ENCODE measurements at places on chromosomes 5 and 9. TPM values are rescaled to one million over a fixed set of nuclear protein-coding genes. Genes with fewer than 3 reads are reported as not detected.

GRCh38 chr5:54680998-54681397 is 163.4 kb downstream of the SNX18 start:
- DNase-seq: no peak

GRCh38 chr9:137034039-137034708 is 2.3 kb upstream of the FUT7 start:
- no peak for DNase-seq

GRCh38 chr5:169260896-169261569 is 39.9 kb downstream of the SLIT3 start:
- DNase-seq: no peak

DNA sequence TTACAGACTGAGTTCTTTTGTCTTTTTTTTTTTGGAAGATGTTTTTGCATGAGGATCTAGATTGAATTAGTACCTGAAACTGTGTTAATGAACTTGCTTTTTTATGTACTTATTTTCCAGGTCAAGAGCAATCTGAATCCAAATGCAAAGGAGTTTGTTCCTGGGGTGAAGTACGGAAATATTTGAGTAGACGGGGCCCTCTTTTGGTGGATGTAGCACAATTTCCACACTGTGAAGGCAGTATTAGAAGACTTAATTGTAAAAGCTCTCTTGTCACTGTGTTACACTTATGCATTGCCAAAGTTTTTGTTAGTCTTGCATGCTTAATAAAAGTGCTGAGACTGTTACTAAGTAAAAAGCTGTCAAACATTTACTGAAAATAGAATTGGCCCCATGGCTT is 14.5 kb downstream of the SLC23A1 start:
- no peak for DNase-seq

- no peak for DNase-seq
Measured at GRCh38 chr5:9799606-9800005, 169.5 kb upstream of the TAS2R1 start.

GRCh38 chr9:80383331-80383730 is 811.6 kb downstream of the TLE4 start:
- DNase-seq: no peak

DNA sequence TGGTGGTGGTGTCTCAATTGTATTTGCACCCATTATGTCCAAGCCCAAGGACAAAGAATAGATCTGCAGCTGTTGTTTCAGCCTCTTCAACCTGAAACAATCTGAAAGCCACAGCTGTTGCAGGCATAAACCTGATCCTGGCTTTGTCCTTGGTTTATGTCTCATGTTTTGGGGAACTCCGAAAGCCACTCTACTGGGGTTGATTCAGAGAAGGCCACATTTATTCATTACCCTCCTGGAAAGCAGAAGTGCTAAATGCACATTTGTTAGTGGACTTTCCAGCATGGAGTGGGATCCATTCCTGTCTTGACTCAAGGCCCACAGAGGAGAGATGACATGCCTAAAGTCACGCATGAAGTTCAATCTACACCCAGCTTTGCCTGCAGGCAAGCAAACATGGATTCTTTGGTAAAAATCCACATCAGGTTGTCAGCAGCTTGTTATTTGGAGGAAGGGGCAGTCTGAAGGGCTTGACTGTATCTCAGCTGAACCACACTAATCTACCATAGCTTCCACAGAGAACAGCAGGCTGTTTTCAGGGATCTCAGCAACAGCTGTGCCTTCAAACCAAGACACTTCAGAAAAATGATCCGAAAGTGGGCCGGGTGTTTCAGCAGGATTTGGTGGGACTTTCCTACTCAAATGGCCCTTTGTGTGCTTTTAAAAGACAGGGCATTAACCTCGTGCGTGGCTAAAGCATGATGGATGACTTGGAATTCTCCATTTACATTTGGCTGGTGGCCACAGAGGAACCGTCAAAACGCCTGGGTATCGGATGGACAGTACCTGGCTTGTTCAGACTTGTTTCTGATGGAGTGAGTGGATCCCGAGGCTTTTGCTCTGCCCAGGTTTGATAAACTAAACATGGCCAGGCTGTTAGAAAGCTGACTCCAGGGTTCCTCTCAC is 36.2 kb upstream of the ADAM19 start:
- no peak for DNase-seq

DNA sequence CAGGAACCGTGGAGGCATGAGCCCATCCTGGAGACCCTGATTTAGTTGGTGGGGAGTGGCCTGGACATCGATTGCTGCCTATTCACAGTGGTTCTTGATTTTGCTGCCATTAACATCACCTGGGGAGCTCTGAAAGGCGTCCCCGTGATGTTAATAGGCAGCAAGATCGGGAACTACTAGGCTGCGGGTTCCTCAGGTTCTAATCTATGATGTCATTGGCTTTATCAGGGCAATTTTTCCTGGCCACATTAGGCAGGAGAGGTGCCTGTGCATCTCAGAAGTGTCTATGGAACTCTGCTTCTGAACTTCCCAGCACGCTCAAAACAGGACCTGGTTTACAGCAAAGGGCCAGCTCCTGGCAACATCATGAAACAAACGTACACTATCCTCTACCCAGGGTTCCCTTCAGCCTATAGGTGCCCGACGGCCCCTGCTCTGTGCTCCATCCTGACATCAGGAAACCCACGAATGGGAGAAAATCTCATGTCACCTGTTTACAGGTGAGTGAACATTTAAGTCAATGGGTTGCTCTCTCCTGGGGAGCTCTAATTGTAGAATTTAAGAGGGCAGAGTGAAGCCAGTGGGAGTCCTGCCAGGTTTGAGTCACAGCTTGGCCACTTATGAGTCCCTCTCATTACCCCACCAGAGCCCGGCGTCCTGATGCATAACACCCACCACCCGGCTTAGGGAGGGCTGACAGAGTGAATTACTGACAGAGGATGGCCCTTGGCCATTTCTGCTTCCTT is 49.4 kb downstream of the ROPN1L start:
- no peak for DNase-seq

DNA sequence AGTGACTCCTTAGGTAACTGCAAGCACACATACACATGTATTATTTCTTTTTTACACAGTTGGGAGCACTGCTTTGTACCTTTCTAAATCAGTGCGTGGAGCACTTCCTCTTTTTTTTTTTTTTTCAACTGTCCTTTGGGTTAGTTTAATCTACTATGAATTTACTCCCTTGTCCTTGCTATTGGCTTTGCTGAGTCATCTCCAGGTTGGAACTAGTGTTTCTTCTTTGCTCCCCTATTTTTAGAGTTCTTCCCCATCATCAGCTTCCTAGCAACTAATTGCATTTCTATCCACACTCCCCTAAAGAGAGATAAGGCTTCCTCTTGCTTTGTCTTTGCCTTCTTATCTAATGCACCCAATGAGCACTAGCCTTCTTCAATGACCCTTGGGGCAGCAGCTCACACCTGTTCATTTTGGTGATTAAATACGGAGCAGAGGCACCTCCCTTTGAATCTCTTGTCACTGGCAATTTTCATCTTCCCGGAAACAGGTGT is 24.3 kb downstream of the S100Z start:
- DNase-seq: no peak

GRCh38 chr5:174832025-174832424 is 107.6 kb downstream of the MSX2 start:
- DNase-seq: no peak

DNA sequence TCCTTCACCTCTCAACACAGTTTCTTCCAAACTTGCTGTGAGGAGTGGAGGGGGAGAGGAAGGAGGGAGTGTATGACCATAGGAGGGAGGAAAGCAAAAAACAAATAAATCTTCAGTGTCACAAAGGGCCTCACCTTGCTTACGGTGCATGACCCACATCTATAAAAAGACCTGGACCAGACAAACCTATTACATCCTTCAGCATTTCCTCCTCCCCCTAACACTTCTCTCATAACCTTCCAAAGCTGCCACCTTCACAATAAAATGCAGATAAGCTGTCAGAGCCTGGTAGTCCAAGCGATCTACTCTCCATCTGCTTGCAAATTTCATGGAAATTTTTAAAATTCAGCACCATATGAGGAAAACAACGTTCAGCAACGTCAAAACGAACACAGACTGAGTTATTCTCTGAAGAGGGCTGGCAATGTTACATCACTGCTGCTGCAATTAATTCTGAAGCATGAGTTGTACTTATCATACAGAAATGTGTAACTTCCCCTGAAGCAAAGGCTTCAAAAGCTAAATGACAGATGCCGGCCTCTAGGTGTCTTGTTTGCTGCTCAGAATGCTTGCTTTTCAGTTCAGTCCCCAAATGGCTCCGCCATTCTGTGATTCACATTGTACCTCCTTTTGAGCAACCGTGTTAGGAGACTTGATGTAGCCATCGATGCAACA is 62.9 kb downstream of the EFNA5 start:
- no peak for DNase-seq

DNA sequence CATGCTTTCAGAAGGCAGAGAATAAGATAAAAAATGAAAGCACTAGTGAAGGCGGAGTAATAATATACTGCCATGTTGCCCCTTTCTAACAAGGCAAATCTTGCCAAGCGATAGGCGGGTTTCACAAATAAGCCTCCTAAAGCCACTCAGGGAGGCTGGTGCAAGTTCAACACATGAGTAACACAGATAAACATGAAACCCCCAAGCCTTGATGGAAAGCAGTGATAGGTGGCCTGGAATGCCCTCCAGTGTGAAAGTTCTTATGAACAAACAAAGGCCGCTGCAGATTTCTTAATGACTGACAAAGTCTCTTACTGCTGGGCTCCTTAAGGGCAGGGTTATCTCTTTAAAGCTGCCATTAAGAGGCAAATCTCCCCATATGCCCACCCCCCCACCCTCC is 154.7 kb downstream of the ZDHHC21 start:
- DNase-seq: no peak

GRCh38 chr5:45862763-45863162 is 166.6 kb upstream of the HCN1 start:
- DNase-seq: no peak

- DNase-seq: no peak
Measured at GRCh38 chr5:127608077-127608660, 40.7 kb upstream of the CTXN3 start.

The IDNK gene
- total RNA-seq: 3.3 TPM

The FBN2 gene
- 238 TPM for total RNA-seq

The SH3GLB2 gene
- 174 TPM for total RNA-seq

The OR1L6 gene
- not detected for total RNA-seq

The PCSK5 gene
- 13.5 TPM for total RNA-seq

The PCDHA12 gene
- total RNA-seq: 22.8 TPM

All from mesothelial cell of epicardium (in vitro differentiated cells).